ENCODE measurements at places on chromosomes 16 and 17. TPM values are rescaled to one million over a fixed set of nuclear protein-coding genes. Genes with fewer than 3 reads are reported as not detected.

DNA sequence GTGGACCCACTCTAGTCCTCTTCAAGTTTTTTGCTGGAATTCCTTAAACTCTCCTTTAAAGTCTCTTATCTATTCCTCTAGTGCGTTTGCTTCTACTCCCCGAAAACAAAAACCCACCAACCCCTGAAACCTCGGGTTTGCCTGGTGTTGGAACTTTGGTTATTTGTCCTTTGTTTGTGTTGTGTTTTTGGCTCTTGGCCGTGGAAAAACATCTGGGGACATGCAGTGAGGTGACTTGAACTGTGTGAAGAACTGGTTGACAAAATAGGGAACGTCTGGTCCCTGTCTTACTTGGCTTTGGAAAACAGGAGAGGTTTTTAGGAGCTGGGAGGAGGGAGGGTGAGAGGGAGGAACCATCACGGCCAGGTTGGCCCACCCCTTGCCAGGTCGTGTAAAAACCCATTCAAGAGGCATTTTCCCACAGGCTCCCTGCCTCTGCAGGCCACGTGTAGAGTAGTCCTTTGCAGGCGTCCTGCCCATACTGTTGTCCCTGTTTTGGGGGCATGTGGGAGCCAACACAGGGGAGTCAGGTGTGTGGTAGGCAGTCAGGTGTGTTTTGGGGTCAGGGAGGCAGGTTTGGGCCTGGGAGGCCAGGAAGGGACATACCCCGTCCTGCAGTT, 169.3 kb downstream of the RAB11FIP4 start:
- DNase-seq, result no peak

- DNase-seq, result no peak
These were observed 55.9 kb downstream of the FOXL1 start for GRCh38 chr16:86634292-86634691.

- no peak for DNase-seq
These were observed 70.3 kb downstream of the MYO1D start for GRCh38 chr17:32806646-32807045.

GRCh38 chr17:44267818-44268490, at the start of gene SLC4A1:
Gene SLC4A1 (minus strand): TSS chr17:44268135. CDS start chr17:44262866, 5,269 bp downstream.
- DNase-seq, result no peak

GRCh38 chr16:21084631-21085225, 65.9 kb downstream of the DNAH3 start:
- DNase-seq, result no peak

- no peak for DNase-seq
These were observed 13.1 kb upstream of the ZFHX3 start for GRCh38 chr16:73060892-73061490.

DNA sequence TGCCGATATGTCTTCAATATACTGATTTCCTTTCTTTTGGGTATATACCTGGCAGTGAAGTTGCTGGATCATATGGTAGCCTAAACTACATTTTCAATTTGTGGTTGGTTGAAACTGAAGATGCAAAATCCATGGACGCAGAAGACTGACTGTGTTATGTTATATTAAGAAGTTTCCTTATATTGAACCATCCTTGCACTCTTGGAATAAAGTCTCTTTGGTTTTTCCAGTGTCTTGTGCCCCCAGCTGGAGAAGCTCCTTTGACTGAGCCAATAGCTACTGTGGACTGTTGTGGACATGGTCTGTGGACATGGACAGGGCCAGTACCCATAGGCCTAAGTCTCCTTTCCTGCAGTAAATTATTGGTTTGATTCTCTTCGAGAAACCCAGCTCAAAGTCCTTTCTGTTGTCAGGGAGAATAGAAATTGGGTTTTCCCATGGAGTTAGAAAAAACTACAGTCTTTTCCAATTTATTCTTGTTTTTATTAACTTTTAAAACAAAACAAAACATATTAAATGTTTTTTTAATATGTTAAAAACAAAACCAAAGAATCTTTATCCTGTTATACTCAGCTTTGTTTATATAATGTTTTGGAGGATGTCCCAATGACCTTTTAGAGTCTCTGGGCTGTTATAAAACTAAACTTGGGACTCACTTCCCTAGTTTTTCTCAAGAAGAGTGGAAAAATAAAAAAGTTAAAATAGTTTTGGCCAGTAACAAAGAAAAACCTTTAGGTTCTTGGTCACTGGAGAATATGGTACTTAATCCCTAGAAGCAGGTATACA, 15.2 kb upstream of the IL34 start:
- no peak for DNase-seq

- DNase-seq, result no peak
These were observed 12.8 kb downstream of the ITGAE start for GRCh38 chr17:3788200-3788599.

DNA sequence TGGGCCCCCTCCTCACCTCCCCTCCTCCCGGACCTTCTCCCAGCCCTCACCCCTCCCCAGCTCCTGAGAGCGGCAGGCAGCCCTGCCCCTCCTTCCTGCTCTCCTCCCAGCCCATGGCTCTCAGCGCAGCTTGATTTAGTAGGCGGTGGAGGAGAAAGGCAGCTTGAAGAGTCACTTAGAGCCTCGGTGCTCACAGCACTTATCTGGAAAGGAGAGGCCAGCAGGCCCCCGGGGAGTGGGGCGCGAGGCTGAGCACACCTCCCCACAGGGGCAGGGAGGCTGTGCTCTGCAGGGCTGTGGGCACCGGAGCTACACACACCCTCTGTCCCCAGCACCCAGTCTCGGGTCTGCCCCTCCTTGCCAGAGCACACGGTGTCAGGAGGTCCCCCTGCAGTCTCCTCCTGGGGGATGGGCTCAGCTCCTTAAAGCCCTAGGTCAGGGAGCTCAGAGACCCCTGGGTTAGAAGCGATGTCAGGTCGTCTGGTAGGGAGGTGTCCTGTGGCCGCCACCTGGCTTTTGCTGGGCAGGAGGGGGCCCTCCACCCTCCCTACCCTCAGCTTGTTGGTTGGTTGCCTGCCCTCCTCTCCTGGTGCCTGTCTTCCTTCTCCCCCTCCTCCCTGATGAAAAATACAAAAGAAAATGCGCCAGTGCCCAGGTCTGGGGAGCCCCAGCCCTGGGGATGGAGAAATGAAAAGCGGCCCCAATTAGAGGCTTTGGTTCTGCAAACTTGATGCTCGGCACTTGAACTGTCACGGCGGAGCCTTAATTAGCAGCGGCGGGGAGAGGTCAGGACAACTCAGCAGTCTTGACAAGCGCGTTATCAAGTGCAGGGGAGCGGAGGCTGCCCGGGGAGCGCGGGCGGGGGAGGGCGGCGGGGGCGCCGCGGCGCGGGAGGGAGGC, 151.1 kb upstream of the GSE1 start:
- DNase-seq, result no peak

DNA sequence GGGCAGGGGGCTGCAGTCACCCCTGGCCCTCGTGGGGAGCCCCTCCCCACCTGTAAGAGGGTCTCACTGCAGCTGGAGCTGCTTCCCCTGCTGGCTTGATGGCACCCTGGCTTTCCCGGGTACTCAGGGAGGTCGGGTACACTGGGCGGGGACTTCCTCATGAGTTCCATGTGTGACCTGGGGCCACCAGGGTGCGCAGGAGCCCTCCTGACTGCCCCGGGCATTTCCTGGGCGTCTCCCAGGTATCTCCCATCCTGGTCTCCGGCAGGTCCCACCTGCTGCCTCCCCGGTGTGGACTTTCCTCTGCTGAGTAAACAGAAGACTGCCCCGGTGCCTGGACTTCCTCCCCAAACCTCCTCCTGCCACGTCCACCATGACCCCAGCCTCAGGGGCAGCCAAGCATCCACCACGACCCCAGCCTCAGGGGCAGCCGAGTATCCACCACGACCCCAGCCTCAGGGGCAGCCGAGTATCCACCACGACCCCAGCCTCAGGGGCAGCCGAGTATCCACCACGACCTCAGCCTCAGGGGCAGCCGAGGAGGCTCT, 40.9 kb downstream of the CBFA2T3 start:
- DNase-seq, result no peak

GRCh38 chr16:77302674-77303073, 103.5 kb downstream of the SYCE1L start:
- DNase-seq, result no peak

DNA sequence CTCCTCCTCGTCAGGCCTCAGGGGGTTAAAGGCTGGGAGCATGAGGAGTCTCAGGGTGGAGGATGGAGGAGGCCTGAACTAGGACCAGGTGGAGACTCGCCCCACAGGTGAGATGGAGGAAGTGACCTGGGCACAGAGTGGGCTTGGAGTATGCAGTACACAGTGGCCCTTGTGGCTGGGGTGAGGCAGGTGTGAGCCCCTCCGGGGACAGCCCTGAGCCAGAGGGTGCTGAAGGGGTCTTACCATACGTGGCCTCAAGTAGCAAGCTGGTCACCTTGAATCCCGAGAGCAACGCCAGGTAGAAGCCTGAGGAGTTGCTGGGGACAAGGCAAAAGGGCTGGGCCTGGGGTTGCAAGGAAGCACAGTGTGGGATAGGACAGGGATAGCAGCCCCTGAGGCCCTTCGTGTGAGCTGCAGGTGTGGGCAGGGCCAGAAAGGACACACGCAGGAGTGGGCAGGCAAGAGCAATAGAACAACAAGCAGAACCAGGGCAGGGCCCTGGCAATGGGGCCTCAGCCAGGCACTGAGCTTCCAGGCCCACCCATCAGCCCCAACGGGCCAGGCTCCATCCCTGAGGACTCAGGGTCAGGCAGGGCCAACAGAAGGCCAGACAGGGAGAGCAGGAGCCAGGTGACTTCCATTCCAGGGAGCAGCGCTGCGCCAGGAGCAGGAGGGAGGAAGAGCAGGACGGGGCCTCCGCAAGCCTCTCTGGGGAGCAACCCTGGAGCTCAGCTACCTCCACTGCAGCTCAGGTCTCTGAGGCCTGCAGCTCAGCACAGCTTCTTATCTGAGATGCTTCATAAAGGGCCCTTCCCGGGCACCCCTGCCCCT, 64.2 kb upstream of the TNRC6C start:
- DNase-seq, result no peak

GRCh38 chr17:10217916-10218315, 19.5 kb upstream of the GAS7 start:
- DNase-seq, result no peak

LGALS9B gene
- total RNA-seq, result not detected

PMP22 gene
- 114 TPM for total RNA-seq
